Heart right ventricle (tissue), 16 donors: ENCODE measurements at places on chromosomes 11 and 22. TPM values are rescaled to one million over a fixed set of nuclear protein-coding genes. Genes with fewer than 3 reads are reported as not detected.

Gene LRRN4CL
- total RNA-seq, result 2.8 TPM

GRCh38 chr22:36871669-36872081 lies 10.9 kb downstream of the NCF4 start:
- no peak for DNase-seq

GRCh38 chr11:15349413-15349812 lies 234.7 kb downstream of the INSC start:
- no peak for DNase-seq

GRCh38 chr11:30423886-30424285 lies 101.0 kb downstream of the ARL14EP start:
- DNase-seq, result no peak

- no peak for DNase-seq
Measured at GRCh38 chr11:93958991-93959390, 62.2 kb upstream of the HEPHL1 start.

DNA sequence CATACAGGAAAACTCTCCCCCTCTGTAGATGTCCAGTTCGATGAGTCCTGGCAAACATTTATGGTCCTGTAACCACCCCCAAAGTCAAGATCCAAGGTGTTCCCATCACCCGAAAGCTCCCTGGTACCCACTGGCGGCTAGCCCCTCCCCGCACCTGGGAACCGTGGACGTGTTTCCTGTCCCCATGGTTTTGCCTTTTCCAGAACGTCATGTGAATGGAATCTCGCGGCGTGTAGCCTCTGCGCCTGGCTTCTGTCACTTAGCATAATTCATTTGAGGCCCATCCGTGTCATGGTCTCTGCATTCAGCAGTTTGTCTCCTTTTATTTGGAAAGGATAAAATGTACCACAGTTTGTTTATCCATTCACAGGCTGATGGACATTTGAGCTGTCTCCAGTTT lies 106.3 kb downstream of the KCNQ1 start:
- DNase-seq, result no peak

DNA sequence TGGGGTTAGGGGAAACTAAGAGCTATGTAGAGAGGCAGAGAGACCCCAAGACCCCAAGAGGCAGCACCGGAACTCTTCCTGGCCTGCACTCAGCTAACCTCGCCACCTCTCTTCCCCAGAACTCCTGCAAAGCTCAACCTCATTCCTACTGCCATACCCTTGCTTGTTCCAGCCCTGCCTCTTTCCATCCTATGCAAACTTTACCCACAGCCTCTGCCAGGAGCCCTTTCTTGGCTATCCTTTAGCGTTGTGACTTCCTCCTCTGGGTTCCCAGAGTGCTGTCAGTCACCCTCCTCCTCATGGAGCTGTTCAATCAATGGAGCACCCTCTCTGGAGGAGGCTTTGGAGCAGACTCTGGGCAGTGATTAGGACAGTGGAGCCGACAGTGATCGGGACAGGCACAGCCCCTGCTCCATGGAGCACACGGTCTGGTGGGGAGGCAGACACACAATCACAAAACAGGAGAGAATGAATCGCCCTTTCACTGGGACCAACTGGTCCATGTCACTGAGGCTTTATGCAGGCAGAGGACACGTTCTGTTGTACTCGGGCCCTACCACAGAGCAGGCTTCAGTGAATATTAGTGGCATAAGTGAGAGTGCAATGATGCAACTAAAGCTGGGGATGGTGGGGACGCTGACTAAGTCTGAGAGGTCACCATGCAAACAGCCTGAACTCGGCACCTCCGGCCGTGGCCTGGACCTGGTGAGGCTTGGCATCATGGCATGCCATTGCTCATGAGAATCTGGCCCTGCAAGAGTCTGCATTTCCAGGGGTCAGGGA lies 24.6 kb upstream of the P2RY2 start:
- DNase-seq, result no peak

DNA sequence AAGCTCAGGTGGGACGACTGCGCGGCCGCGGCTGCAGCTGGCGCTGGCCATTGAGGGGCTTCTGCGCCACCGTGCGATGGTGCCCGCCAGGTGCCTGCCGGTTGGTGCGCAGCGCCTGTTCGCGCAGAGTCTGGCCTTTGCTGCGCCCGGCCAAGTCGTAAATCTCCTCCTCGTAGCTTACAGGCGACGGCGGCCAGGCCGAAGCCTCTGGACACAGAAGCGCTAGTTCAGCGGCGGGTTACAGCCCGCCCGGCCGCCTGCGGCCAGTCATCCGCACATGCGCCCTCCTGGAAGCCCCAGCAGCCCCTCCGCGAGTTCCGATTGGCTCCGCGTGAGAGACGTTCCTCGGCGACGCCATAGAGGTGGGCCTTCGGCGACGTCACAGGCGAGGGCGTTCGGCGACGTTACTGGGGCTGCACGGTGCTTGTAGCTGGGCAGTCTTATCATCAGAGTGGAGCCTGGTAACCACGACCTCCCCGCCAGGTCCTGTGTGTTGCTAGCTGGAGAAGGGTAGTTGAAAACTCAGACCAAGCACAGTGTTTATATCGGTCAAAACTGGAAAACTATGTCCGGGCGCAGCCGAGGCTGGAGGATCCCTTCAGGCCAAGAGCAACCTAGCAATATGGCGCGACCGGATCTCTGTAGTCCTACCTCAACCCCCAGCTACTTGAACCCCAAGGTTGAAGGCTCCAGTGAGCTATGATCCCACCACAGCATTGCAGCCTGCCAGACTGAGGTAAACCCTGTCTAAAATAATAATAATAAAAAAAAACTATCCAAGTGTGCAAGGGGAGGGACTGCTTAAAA lies 265.7 kb downstream of the OR4C45 start:
- no peak for DNase-seq
